Liver (tissue), 10 donors: ENCODE measurements at places on chromosomes 2 and 18. TPM values are rescaled to one million over a fixed set of nuclear protein-coding genes. Genes with fewer than 3 reads are reported as not detected.

GRCh38 chr18:41391616-41392595, 563.1 kb upstream of the PIK3C3 start:
- peak; percentile 34 for DNase-seq
- H3K27me3 ChIP-seq, result peaks cover 4% of the 10 kb centered on the region
- H3K4me3 ChIP-seq, result no peak overlapping the region
- H3K36me3 ChIP-seq, result no peaks in the 10 kb centered on the region
- no peaks in the 10 kb centered on the region for H3K4me1 ChIP-seq

PLCD4 gene
- total RNA-seq, result 0.17 TPM

DNA sequence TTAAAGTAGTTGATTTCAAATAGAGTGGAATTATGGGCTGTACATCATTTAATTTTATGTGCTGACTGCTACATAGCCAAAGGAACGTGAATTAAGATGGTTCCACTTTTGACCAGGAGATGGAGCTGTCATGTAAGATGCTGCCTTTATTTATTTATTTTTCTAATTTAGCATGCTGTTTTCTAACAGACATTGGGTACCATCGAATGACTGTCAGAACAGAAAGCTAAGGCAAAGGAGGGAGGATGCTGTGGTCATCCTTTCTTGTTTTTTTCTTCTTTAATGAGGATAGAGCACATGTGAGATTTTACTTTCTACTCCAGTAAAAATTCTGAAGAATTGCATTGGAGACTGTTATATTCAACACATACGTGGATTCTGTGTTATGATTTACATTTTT, at the start of gene SCN2A:
SCN2A (plus strand) TSS at position 185 of the 400 bp plus-strand sequence. CDS start 56,410 bp downstream, outside the sequence.
- H3K36me3 ChIP-seq, result no peaks in the 10 kb centered on the region
- DNase-seq, result no peak
- no peaks in the 10 kb centered on the region for H3K27me3 ChIP-seq
- no peak within 1 kb of the TSS for H3K27ac ChIP-seq
- H3K4me1 ChIP-seq, result no peaks in the 10 kb centered on the region

LIMS3 gene
- total RNA-seq, result 3.7 TPM

SOCS6 gene
- total RNA-seq, result 10.4 TPM

- no peak for DNase-seq
- H3K4me3 ChIP-seq, result no peak overlapping the region
- no peaks in the 10 kb centered on the region for H3K36me3 ChIP-seq
Observed at GRCh38 chr2:230777721-230778120, 65.1 kb downstream of the CAB39 start.

- no peaks in the 10 kb centered on the region for H3K36me3 ChIP-seq
- no peak for DNase-seq
- no peak overlapping the region for H3K4me3 ChIP-seq
- H3K27me3 ChIP-seq, result no peaks in the 10 kb centered on the region
Observed at GRCh38 chr2:109086743-109087020, 42.3 kb upstream of the SH3RF3 start.

TLX2 gene
- total RNA-seq, result not detected

GRCh38 chr18:32769586-32770053, 3.2 kb downstream of the KLHL14 start:
- H3K27ac ChIP-seq, result no peak overlapping the region
- peaks cover 17% of the 10 kb centered on the region for H3K4me1 ChIP-seq
- no peaks in the 10 kb centered on the region for H3K36me3 ChIP-seq
- no peak overlapping the region for H3K4me3 ChIP-seq
- H3K27me3 ChIP-seq, result peaks cover 13% of the 10 kb centered on the region

- H3K4me1 ChIP-seq, result peaks cover 20% of the 10 kb centered on the region
- DNase-seq, result no peak
- no peaks in the 10 kb centered on the region for H3K27me3 ChIP-seq
- peak overlapping the region; percentile 73 for H3K4me3 ChIP-seq
- no peaks in the 10 kb centered on the region for H3K36me3 ChIP-seq
Observed at GRCh38 chr18:48136051-48136826, 205.8 kb upstream of the SMAD2 start.

ABCB11 gene
- 74.3 TPM for total RNA-seq

GRCh38 chr2:75311993-75312392, 112.7 kb upstream of the TACR1 start:
- no peaks in the 10 kb centered on the region for H3K36me3 ChIP-seq
- H3K4me1 ChIP-seq, result no peaks in the 10 kb centered on the region
- no peak overlapping the region for H3K4me3 ChIP-seq
- peak; percentile 53 for DNase-seq
- H3K27me3 ChIP-seq, result no peaks in the 10 kb centered on the region
- H3K27ac ChIP-seq, result no peak overlapping the region

DNA sequence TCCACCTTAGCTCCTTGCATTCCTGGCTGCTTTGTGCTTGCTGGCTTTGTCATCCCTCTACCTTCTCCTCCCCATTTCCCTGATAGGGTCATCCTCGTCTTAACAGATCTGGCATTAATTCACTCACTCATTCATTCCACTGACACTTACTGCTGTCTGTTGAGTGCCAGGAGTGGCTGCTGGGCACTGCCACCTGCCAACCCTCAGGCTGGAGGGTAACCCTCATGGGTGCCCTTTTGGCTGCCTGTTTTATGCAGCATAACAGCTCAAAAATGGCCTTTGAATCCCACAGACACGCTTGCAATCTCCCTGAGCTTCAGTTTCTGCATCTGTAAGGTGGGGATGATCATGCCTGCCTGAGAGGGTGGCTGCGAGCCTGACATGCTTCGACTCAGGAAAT, 25.2 kb downstream of the FHOD3 start:
- H3K36me3 ChIP-seq, result no peaks in the 10 kb centered on the region
- no peaks in the 10 kb centered on the region for H3K27me3 ChIP-seq
- H3K27ac ChIP-seq, result no peak overlapping the region
- H3K4me1 ChIP-seq, result no peaks in the 10 kb centered on the region

DUSP2 gene
- 1.6 TPM for total RNA-seq

DNA sequence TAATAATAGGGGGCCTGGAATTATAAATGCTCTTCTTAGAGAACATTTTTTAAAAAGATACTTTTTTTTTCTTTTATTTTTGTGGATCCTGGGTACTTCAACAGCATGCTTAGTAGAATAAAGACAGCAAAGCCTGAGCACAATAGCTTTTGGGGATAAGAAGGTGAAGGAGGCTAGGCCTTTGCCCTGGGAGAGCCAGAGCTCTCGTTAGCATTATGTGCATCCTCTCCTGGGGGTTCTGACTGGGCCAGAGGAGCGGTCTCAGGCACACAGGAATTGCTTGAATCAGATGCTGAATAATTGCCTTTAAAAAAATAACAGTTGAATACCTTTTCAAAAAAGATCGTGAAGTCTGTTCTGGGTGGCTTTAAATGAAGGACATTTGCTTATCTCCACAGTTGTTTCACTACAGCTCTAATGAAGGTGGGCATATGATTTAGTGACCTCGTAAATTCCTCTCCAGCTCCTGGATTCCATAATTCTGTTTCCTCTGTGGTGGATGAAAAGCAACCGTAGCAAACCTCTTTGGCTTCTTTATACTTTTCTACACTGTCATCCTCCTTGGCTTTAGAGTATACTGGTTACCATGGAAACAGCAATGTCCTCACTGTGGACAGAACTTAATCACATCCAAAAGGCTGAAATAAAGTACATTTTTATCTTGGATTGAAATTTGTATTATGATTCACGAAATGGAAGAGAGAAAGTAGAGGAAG, 133.8 kb downstream of the MAIP1 start:
- H3K27ac ChIP-seq, result no peak overlapping the region
- H3K27me3 ChIP-seq, result no peaks in the 10 kb centered on the region
- no peaks in the 10 kb centered on the region for H3K36me3 ChIP-seq
- H3K4me3 ChIP-seq, result no peak overlapping the region

DNA sequence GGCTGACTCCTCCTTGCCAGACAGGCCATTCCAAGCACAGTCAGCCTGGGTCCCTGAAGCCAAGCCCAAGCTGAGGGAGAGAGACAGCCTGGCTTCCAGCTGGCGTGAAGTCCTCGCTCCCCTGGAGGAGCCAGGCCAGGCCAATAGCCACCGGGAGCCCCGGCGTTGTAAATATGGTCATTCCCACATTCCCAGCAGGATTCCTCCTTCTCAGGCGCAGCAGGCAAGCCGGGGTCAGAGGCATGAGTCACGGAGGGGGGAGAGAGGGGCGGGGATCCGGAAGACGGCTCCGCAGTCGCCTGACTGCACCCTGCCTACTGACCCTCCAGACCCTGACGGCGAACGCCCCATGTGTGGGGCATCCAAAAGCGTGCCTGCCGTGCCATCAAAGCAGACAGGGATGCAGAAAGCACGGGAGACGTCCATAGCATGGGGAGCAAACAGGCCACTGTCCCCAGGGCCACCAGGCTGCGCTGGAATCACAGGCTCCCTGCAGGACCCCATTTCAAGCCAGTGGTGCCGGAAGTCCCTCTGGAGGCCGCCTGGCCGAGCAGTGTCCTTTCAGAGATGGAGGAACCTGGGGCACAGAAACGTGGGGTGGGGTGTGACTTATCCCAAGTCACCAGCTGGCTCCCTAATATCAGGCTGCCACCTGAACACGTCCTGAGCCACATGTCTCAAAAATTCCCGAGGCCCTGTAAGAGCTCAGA, 48.2 kb downstream of the TWIST2 start:
- H3K36me3 ChIP-seq, result no peaks in the 10 kb centered on the region
- no peaks in the 10 kb centered on the region for H3K4me1 ChIP-seq
- no peak overlapping the region for H3K27ac ChIP-seq
- no peak for DNase-seq
- H3K27me3 ChIP-seq, result no peaks in the 10 kb centered on the region
- H3K4me3 ChIP-seq, result no peak overlapping the region

IGFBP2 gene
- 88.8 TPM for total RNA-seq

- no peaks in the 10 kb centered on the region for H3K4me1 ChIP-seq
- no peaks in the 10 kb centered on the region for H3K27me3 ChIP-seq
- H3K4me3 ChIP-seq, result no peak overlapping the region
- no peaks in the 10 kb centered on the region for H3K36me3 ChIP-seq
Observed at GRCh38 chr2:239580199-239580527, 179.3 kb upstream of the HDAC4 start.

EN1 gene
- not detected for total RNA-seq
